NCI-H2171 treated with DMSO at 0.1 percent for 48 hours (cell line): ENCODE measurements at places on chromosomes 6 and 20.

DNA sequence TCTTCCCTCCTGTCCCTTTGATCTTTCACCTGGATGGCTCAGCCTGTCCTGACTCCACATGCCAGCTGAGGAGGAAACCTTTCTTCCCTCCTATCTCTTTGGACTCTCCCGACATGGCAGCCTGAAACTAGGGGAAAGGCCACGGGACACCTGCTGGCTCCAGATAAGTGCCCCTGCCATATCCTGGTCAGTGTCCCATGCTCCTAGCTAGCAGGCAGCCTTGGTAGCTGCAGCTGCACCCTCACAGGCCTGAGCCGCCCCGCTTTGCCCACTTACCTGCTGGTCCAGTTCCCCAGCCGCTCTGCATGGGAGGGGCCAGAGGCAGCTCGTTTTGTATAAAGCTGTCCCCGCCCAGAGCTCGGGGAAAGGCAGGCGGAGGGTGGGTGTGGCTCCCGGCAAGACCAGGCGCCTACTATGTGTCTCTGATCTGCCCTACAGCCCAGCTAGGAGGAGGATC, 7.4 kb upstream of the SLC52A3 start:
- DNase-seq = no peak

DNA sequence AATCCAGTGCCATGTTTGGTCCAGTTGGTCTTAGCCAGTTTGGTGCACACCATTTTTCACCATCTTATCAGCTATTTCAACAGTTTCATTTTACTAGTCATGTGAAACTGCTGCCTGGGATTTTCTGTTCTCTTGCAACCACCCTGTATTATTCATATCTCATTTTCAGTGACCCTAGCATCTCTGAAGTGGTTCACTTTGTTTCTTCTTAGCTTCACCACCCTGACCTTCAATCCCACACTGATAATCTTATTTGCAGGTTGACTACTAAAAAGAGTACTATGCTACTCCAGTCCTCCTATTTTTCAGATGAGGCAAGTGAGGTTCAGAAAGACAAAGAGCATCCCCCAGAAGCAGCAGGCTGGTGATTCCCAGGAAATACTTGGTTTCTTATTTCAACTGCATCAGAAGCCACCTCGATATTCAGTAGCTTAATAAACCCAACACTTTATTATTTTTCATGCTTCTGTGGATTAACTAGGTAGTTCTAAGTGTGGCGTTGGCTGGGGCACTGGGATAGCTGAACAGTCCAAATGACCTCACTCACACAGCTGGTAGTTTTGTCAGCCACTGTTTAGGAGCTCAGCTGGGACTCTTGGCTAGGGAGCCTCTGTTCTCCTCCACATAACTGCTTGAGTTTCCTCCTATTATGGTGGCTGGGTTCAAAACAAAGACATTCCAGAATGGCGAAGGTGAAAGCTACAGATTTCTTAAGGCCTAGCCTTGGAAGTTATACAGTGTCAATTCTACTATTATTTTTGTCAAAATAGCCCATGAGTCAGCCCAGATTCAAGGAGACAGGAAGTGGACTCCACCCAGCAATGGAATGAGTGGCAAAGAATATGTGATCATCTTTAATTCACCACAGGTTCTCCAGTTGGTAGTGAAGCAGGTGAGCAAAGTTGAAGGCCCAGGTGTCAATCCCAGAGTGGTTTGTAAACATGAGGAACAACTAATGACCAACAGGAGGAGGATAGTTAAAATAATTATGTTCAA, 40.6 kb downstream of the BPIFB4 start:
- no peak for DNase-seq

DNA sequence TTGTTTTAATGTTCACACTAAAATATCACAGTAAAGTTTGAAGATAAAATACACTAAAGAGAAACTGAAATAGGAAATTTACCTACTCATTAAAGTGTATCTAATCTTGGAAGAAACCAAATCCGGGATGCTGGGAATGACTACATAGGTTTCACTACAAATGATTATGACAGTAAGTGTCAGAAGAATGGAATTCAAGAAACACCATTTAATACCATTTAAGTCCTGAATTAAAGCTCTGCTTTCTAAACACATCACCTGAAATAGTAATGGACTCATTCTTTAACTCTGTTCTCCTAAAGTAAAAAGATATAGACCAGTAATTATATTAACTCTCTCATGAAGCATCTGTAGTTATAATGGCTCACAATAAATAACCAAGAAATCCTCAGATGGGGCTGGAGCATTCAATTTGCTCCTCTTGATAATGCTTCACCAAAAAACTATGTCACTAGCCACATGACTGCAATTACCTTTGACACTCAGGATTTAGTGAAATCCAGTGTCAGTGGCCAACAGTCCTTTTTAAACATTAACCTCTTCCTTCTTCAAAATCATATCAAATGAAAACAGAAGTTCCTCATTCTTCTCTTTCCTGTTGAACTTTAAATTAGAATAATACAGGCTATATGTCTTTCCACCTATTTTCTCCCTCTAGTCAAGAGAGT, 41.4 kb downstream of the MAP7 start:
- no peak for DNase-seq

GRCh38 chr20:20518263-20518662, 150.4 kb downstream of the INSM1 start:
- DNase-seq = no peak

DNA sequence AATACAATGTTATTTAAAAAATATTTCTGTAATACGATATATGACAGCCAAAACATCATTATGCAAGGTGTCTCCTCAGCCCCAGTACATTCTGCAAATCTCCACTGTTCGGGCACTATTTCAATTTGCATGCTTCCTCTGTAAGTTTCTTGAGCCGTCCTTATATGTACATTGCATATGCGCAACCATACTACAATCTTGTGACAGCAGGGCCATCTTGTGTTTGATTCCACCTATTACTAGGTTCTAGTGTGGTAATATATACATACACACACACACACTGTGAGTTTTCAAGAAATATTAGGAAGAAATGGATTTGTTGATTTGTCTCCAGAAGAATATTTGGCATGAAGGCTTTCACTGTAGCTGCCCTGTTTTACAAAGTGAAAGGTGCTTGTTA, 9.8 kb downstream of the LYRM4 start:
- DNase-seq = no peak
